Stimulated activated CD4-positive, alpha-beta T cell treated with anti-CD3 and anti-CD28 coated beads, Interleukin-4, amount 100 ng/mL, for 48 hours (primary cell): ENCODE measurements at places on chromosomes 13 and 19.

DNA sequence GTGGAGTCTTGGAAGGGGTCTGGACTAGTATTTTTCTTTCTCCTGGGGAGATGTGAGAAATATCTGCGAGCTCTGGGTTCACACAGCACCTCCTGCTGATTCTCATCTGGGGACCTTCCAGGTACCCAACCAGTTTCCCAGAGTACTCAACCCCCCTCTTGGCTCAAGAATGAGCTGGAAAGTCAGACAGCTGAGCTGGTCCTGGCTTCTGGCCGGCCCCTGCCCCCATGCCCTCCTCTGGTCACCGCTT lies 2.2 kb upstream of the PDE4A start:
- no peak for DNase-seq

- peak; percentile 45 for DNase-seq
Measured at GRCh38 chr19:2049741-2050348, 1.2 kb downstream of the MKNK2 start.

DNA sequence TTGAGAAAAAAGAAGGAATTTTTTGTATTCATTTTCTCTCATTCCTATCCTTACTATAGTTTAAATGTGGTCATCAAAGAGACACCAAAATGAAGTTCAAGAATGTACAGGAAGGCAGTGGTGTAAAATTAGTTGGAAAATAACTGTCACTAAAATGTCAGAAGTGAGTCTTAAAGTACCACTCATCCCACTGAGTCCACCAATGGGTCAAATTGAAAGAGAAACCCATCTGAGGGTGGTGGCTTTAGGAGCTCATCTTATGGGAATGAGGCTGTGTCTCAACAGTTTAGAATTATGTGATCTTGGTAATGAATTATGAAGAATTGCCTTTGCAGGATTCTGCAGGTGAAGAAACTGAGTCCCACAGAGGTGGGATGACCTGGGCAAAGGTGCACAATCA lies 403.5 kb downstream of the FGF9 start:
- no peak for DNase-seq

- no peak for DNase-seq
Measured at GRCh38 chr13:43129511-43130110, 106.2 kb downstream of the DNAJC15 start.

GRCh38 chr19:42255766-42256745 lies 1.1 kb upstream of the ERF start:
- DNase-seq = no peak

DNA sequence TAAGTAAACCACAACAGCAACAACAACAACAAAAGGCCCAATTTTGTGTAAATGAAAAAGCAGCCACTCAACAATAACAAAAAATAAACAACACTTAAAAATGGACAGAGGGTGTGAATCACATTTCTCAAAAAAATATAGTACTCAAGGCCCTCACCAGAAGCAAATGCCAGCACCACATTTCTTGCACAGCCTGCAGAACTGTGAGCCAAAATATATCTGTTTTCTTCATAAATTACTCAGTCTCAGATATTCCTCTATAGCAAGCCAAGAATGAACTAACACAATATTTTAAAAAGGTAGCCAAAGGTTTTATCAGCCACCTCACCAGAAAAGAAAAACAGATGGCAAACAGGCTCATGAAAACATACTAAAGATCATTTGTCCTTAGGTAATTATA lies 3.9 kb upstream of the CD33 start:
- DNase-seq = no peak
